Left colon (tissue), 2 donors: ENCODE measurements at places on chromosomes 7 and 10.
A peak's percentile ranks its signal among the peaks of the same experiment; 100 is the strongest.

DNA sequence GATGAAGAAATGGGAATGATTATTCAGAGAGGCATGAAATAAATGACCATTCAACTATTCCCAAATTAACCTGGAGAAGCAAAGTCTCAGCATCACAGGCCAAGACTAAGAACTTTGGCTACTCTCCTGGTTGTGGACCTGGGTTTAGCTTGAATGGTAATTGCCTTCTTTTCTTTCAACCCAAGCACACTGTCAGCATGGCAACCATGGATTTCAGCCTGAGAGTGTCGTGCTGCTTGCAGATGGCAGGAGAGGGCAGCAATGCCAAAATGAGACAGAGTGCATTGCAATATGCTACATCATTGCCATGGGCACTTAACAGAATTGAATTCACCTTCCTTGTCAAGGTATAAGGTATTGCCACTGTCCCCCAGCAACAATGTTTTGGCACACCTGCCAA, 767.2 kb downstream of the REEP3 start:
- DNase-seq, result no peak

DNA sequence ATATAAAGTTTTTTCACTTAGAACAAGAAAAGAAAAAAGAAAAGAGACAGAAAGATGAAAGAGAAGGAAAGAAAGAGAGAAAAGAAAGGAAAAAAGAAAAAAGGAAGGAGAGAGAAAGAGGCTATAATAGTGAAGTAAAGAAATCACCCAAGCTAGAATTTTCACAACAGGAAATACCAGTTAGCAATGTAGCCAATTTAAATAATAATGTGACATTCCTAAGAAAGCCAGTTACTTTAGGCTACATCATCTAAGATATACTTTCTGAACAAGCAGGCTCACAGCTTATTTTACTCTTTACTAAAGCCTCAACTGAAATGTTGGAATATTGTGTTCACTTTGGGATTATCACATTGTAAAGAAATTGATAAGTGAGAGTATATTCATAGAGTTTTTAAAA, 53.6 kb downstream of the GPR37 start:
- DNase-seq, result no peak

DNA sequence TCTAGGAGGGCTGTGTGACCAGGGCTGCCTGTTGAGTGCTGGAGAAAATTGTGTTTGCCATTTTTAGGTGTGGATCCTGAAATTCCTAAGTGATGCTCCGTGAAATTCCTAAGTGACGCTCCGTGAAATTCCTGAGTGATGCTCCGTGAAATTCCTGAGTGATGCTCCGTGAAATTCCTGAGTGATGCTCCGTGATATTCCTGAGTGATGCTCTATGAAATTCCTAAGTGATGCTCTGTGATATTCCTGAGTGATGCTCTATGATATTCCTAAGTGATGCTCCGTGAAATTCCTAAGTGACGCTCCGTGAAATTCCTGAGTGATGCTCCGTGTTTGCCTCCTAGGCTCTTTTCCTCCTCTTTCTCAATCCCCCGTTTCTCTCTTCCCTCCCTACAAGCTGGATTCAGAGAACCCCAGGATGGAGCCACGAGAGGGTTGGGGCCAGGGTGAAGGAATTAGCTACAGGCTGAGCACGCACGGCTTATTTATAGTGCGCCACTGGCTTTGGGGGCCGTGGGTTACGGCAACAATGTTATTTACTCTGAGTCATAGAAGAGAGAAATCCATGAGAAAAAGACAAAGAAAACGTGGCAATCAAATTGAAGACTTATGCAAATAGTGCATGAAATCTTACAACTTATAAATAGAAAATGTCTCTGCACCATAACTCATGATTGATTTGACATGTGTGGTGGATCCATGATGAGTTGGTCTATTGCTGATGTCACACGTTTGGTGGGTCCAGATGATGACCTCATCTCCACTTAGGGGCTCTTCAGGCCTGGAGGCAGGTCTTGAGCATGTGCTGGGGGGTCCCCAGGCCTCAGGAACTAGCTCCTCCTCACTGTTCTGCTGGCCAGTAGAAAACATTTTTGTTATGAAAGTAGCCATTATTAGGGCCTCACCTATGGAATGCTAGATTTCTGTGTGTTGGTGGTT, 224.6 kb downstream of the WDR37 start:
- DNase-seq, result no peak

GRCh38 chr7:94396037-94396431, 1.3 kb downstream of the COL1A2 start:
- no peak for DNase-seq

DNA sequence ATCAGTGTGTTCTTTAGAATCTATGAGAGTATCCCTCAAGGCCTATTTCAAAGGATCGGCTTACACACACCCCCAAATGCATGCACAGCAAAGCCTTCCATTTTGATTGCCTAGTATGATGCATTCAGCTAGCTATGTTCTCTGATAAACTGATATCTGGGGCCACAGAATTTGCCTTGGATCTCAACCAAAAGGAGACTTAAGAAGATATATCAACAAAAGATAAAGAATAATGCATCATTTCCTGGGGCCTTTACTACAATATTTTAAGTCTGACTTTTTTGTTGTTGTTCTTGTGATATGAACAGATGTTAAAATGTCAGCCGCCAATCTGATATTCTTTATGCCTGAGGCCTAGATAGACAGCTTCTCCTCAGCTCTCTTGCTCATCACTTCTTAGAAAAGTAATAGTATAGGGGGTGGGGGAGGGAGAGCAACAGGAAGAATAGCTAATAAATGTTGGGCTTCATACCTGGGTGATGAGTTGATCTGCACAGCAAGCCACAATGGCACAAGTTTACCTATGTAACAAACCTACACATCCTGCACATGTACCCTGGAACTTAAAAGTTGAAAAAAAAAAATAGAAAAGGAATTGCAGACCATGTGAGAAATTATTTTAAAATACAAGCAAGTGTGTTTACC, 792.9 kb upstream of the GHITM start:
- no peak for DNase-seq

- DNase-seq, result no peak
Measured at GRCh38 chr10:114767986-114768821, 53.4 kb upstream of the FHIP2A start.

DNA sequence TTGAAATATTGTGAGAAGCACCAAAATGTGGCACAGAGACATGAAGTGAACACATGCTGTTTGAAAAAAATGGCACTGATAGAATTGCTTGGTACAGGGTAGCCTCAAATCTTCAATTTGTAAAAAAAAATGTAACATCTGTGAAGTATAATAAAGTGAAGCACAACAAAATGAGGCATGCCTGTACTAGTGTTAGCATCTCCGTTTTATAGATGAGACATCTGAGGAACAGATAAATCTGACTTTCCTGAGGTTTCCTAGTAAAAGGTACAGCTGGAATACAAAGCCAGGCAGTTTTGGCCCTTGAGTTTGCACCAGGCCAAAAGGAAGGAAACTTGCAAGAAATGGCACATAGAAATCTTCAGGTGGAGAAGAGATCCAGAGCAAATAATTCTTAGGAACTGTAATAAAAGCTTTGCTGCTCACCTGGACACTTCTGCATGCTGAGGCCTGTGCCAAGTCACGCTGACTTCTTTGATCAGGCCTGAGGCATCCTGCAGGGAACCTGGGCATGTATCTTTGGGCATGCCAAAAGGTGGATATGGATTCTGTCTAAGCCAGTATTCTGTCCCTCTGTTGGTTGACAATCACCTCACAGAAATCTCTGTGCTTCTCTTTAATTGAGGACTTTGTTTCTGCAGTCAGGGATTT, 251.5 kb upstream of the PLPP4 start:
- DNase-seq, result no peak

DNA sequence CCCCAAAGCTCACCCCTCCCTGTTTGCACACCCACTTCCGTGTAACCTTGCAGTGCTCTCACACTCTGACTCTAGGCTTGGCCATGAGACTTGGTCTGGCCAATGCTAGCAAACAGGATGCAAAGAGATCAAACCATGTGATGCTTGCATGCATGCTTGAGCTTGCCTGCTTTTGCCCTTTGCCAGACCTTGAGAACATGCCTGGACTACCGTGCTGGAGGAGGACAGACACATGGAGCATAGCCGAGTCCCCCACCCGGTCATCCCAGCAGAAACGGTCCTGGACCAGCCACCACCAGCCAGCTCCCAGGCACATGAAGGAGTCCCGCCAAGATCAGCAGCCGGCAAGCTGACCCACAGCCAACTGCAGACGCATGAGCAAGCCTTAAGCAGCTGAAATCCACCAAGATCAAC, 23.4 kb downstream of the PYROXD2 start:
- no peak for DNase-seq

DNA sequence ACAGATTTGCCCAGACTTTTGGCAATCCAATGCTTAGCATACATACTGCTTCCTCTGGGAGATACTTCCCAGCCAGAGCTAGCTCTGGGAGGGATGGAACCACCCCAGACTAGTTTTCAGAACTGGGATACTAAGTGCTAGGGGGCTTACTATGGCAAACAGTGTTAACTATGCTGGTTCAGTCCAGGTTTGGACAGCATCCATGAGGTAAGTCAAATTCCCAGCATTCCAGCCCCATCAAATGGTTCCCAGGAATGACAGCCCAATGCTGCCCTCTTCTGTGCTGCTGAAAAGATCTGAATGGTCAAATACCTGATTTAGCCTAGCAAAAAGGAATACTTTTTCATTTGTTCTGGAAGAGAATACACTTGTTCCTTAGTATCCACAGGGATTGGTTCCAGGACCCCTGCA, 141.7 kb upstream of the CCDC6 start:
- no peak for DNase-seq

DNA sequence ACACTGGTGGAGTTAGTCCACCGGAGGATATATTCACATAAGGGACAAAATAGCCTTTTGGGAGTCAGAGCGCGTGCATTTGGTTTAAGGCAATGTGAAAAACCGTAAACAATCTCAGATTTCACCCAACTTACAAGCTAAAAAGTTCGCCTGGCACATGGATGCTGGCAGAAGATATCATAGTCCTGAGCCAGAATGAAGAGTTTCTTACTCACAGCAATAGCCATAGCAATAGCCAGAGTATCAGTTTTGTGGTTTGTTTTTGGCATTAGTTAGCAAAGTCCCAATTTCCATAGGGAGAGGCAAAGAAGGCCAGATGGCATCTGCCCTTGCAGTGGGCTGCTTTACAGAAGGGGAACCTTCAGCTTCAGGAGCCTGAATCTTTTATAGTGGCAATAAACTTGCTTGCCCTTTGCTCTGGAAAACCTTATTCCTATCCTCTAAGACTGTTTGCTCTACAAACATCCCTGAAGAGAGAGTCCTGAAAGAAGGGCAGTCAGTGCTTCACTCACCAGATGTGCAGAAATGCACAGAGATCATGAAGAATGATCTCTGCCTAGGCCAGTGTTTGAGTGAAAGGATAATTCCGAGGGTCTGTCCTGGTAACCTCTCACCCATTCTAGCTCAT, 28.7 kb upstream of the RSBN1L start:
- DNase-seq, result no peak

DNA sequence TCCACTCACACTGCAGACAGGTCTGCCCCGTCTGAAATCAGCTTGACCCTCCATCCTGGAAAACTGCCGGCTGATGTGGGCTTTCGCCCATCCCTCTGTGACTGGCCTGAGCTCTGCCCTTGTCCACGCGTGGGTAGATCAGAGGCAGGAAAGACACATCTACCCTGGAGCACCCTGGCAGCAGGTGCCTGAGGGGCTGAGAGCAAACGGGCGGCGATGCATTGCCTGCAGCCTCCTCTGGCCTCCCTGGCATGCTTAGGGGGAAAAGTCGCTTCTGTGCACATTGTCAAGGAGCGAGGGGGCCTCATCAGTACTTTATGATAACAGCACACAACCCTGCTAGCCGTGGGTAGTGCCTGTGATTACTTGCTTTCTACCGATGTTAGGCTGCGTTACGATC, 109.4 kb downstream of the ADARB2 start:
- DNase-seq, result peak; percentile 5

- DNase-seq, result peak; percentile 89
Measured at GRCh38 chr10:96229568-96230030, 41.8 kb downstream of the BLNK start.

- DNase-seq, result no peak
Measured at GRCh38 chr10:99693933-99694583, 34.7 kb downstream of the ENTPD7 start.

GRCh38 chr10:127145173-127145572, 51.2 kb downstream of the INSYN2A start:
- DNase-seq, result no peak

- DNase-seq, result no peak
Measured at GRCh38 chr10:121459622-121460453, 138.4 kb downstream of the FGFR2 start.

GRCh38 chr7:18828260-18828993, 289.0 kb downstream of the TWIST1 start:
- no peak for DNase-seq

DNA sequence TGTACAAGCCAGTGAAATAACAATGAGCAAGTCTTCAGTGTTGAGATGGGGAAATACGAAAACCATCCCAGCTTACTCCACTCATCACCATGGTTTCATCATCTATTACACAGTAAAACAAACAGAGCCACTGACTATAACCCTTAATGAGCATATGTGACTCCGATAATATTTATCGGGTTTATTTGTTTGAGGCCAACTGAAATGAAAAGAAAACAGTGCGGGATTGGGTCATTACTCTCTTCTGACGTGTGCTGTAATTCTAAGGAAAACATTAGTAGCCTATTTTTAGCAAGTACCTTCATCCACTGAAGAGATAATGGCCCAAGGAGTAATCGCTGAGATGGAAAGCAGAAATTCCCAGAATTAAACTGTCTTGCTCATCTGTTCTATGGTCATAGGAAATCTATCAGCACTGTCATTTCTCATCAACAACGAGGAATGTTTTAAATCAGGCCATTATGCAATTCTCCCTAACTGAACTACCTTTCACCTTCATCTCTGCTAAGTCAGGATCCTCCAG, 716.5 kb downstream of the INHBA start:
- no peak for DNase-seq

DNA sequence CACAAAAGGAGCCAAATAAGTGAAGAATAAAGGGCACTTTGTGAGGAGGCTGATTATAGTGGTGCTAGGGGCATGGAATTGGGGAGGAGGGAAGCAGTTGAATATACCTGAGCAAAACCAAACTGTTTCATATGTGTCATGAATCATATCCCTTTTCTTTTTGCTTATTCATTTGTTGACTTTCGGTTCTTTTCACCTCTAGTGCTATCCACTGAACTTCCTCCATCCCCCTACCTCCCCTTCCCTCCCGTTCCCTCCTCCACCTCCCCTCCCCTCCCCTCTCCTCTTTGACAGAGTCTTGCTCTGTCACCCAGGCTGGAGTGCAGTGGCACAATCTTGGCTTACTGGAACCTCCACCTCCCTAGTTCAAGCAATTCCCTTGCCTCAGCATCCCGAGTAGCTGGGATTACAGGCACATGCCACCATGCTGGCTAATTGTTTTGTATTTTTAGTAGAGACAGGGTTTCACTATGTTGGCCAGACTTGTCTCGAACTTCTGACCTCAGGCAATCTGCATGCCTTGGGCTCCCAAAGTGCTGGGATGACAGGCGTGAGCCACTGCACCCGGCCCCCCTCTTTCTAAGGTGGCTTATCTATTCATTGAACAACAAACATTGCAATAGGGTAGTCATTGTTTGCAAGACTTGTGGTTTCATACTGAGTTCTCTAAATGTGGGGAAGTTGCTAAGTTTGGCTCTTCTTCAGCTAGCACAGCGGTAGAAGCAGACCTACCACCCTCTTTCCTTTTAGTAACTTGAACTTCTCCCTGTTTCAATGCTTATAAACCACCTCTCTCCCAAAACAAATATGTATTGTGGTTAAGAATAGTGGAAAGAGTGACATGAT, 150.4 kb upstream of the PRPS1L1 start:
- no peak for DNase-seq
